HFF-Myc (cell line): ENCODE measurements at places on chromosomes 4 and X.

DNA sequence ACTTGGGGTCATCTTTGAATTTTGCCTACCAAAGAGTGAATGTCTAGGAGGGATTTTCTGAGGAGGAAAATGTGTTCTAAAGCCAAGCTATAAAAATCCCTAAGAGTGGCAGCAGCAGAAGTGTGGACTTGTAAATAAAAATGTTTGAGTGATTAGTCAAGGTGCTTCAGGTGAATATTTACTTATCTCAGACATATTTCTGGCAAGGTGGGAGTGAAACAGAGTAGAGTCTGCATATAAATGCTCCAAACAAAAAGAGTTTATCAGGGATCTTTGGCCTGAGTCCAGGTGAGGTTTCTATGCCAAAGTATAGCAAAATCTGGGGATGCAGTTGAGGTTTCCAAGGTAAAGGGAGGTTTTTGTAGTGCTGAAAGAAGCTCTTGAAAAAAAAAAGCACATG lies 19.7 kb downstream of the CYSLTR1 start:
- no peak for DNase-seq

DNA sequence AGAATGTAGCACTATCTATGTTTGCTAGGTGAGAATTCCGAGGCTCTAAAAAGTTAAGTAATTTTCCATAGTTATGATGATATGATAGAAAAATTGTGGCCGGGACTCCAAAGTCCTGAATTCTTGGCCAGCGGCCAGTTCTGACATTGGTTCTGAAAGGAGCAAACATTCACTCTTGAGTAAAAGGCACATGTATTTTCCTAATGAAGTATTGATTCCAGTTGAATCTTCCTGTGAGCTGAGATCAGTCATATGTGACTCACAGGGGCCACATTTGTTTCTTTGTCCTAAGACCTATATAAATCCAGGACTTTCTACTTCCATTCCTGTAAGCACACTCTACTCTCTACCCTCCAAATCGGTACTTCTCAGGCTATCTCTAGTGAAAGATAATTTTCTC lies 349.9 kb downstream of the BMPR1B start:
- no peak for DNase-seq

GRCh38 chrX:119942831-119943184 lies 743 bp downstream of the NKAP start:
- no peak for DNase-seq

- DNase-seq, result no peak
These were observed 76.0 kb upstream of the AP1S2 start for GRCh38 chrX:15930585-15930984.

GRCh38 chrX:140762061-140762460 lies 52.5 kb downstream of the LINC00632 start:
- DNase-seq, result no peak

DNA sequence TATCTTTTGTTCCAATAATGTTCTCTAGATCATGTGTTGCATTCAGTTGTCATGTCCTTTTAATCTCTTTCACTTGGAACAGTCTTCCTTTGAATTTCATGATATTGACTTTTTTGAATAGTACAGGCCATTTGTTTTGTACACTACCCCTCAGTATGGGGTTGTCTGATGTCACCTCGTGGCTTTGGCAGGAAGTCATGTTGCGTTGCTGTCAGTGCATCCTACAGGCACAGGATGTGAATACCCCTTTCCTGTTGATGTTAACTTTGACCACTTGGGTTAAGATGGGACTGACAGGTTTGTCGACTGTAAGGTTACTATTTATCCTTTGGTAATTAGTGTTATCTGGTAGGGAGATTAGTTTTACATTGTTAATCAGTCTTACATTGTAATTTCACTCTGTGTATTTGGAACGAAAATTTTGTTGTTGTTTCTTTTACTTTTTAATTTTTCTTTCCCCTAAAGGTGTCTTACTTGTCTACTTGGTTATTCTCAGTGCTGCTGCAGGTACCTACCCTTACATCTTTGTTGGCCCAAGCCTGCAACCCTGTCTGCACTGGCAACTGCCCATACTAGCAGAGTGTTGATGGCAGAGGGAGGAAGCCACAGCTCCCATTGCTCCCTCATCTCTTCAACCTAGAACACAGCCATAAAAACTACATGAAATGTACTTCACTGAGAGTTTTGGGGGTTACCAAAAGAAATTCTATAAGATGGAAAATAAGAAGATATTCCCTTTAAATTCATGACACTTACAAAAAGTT lies 14.7 kb upstream of the ATP8A1 start:
- DNase-seq, result no peak

- DNase-seq, result no peak
These were observed 205.9 kb downstream of the STIM2 start for GRCh38 chr4:27066591-27066990.

DNA sequence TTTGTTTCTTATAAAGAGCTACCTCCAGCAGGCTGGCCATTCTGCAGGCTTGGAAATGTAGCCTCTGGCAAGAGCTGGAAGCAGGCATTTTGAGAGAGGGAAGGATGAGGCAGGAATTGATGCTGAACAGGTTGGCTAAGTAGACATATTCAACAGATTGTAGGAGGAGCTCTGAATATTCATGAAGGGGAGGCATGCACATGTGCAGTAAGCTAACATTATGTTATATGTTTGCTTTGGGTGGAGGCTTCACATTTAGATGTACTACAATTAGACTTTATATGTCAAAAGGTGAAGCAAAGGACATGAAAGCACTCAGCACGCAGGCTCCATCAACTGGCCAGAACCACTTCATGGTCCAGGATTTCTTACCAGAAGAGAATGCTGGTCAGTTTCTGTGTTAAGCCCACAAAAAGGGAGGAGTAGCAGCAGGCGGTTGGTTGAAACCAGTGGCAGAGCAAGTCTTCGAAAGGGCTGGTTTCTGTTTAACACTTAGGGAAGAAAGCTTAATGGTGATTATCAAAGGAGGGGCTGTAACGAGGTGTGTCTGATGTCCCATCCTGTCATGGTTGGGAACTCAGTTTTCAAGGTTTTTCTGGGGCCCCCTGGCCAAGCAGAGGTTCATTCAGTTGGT lies 54.8 kb downstream of the FGFBP1 start:
- DNase-seq, result no peak

DNA sequence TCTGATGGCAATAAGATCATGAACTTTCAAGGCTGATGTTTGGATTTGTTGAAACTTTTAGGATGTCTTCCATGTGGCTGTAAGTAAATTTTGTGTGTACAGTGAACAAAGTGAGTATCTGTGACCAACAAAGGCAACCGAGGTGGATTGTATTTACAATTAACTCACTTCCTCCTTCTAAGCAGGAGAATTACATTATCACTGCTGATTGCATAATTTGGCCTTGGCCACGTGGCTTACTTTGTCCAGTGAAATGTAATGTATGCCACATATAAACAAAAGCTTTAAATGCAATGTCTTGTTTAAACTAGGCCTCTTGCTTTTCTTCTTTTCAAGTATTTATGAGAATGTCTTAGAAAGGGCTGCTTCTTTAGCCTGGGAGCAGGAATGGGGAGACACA lies 66.3 kb upstream of the MAD2L1 start:
- DNase-seq, result no peak

DNA sequence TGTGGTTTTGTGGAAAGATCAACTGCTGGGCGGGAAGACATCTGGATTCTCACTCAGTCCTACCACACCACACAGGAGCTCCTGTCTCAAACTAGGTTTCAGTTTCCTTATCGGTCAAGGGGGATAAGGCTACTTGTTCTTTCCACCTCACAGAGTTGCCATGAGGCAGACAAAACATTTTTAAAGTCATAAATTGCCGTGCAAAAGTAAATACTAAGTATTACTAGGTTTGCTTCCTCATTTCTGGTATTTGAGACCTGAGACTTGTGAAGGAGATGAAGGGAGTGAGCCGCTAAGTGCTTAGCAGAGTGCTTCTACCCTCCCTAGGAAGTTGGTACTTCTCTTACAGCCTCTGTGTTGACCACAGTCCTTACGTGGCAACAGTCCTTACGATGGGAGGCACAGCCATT lies 1.5 kb downstream of the LAP3 start:
- DNase-seq, result no peak
